ENCODE measurements at places on chromosomes 6 and 20.
A peak's percentile ranks its signal among the peaks of the same experiment; 100 is the strongest.

GRCh38 chr6:30690403-30691207, at the start of gene NRM:
Gene NRM (minus strand): TSS chr6:30690984. CDS start chr6:30690974, 10 bp downstream.
- DNase-seq, result peak; percentile 77

- peak; percentile 87 for DNase-seq
These were observed 70.2 kb downstream of the HFE start for GRCh38 chr6:26157251-26158075.

GRCh38 chr6:36118550-36119107, 11.7 kb upstream of the MAPK13 start:
- peak; percentile 50 for DNase-seq

- no peak for DNase-seq
These were observed 147.5 kb downstream of the MYO6 start for GRCh38 chr6:75896526-75896925.

- peak; percentile 34 for DNase-seq
These were observed 26.7 kb downstream of the MDN1 start for GRCh38 chr6:89792881-89793280.

GRCh38 chr6:34249469-34250261, 859 bp upstream of the SMIM29 start:
- DNase-seq, result no peak

GRCh38 chr6:155223646-155224451, 40.0 kb upstream of the CLDN20 start:
- DNase-seq, result peak; percentile 93

- no peak for DNase-seq
These were observed 47.6 kb downstream of the GRM4 start for GRCh38 chr6:34098045-34098936.

DNA sequence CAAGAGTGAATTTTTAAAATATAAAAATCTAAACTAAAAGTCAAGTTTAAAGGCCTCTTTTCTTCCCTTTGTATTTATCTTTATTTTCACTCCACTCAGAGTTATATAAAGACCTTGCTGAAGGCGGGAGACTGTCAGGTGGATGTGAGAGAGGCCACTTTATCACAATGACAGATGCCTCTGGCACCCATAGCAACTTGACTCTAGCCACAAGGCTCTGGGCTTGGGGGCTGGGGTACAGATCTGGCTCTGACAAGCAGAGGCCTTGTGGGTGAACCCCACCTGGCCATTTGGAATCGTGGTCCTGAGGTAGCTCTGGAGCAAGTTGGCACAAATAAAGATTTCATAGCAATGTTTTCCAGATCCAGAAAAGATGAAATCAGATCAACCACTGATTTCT, 417.2 kb downstream of the RFPL4B start:
- DNase-seq, result no peak

DNA sequence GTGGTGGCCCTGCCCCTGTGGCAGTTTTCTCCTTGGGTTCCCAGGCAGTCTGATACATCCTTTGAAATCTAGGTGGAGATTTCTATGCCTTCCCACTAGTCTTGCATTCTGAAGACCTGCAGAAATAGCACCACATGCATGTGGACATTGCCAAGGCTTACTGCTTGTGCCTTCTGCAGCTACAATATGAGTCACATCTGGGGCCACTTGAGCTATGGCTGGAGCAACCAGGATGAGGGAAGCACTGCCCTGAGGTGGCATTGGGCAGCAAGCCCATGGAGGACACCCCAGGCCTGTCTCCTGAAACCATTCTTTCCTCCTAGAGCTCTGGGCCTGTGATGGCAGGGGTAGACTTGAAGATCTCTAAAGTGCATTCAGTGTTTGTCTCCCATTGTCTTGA, 15.7 kb upstream of the HLA-DQB2 start:
- no peak for DNase-seq

- DNase-seq, result no peak
These were observed 66.8 kb downstream of the LMBRD1 start for GRCh38 chr6:69729870-69730449.

- no peak for DNase-seq
These were observed 60.3 kb upstream of the C20orf144 start for GRCh38 chr20:33601861-33602260.

GRCh38 chr20:38607351-38607750, 5.7 kb downstream of the ARHGAP40 start:
- no peak for DNase-seq

DNA sequence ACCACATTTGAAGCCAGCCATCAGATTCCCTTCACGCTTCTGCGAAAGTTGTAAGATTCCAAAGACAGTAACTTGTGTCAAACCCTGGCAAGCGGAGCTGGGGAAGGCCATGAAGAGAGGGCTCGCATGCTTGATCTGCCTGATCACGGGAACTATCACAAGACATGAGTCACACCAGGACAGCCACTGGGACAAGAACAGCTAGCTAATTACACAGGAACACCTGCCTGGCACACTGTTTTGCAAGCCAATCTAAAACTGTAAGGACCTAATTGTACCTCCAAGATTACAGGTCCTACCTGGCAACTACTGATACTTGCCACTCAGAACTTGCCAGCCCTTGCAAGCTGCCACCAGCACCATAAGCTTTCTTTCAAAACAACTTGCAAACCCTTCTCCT, 289.3 kb downstream of the KIF16B start:
- no peak for DNase-seq

GRCh38 chr6:65399355-65400084, 307.5 kb downstream of the EYS start:
- DNase-seq, result no peak

- DNase-seq, result no peak
These were observed 37.6 kb upstream of the BLCAP start for GRCh38 chr20:37565134-37565811.

- no peak for DNase-seq
These were observed 478.6 kb upstream of the JARID2 start for GRCh38 chr6:14767226-14767625.

DNA sequence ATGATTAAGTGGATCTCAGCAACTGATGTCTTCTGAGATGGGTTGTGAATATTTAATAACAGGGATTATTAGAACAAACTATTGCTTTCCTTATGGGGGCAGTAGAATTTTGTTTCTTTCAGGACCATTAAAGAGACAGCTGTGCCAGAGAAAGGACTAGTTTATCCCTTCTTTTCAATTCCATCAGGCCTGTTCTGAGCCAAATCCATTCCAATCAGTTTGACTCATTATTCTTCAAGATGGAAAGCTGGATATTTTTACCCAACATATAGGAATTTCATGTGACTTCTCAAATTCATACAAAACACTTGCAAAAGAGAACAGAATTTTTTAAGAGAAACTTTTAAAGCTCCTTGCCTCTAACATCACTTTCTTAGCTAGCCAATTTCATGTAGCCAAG, 722.0 kb upstream of the FLRT3 start:
- no peak for DNase-seq

GRCh38 chr6:92701425-92702096, 717.8 kb downstream of the EPHA7 start:
- no peak for DNase-seq

DNA sequence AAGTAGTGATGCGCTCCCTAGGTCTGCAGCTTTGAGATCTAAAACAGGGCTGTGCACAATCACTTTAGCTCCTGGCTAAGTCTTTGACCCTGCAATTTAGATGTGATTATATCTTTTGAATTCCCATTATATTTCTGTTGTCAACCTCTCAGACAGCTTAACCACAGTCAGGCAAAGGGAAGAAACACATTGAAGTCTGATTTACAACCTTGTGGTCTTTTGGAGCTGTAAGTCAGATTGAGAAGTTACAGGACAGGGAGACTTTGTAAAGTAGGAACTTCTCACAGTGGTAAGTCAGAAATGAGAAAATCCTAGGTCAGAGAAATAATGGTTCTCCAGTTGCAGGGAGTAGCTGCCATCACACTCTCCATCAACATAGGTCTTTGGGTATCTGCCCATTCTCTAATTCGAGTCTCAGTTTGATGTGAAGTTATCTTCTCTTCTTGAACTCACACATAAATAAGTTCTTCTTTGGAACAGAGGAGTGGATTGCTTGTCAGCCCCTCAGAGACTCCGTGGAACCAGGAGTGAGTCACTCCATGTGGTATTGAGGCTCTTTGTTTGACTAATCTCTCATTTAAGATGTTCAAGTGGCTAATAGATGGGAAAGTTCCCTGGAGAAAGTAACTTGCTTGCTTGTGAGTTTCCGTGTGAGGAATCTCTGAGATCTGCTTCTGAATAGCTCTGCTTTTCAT, 35.0 kb upstream of the SGK1 start:
- peak; percentile 58 for DNase-seq

DNA sequence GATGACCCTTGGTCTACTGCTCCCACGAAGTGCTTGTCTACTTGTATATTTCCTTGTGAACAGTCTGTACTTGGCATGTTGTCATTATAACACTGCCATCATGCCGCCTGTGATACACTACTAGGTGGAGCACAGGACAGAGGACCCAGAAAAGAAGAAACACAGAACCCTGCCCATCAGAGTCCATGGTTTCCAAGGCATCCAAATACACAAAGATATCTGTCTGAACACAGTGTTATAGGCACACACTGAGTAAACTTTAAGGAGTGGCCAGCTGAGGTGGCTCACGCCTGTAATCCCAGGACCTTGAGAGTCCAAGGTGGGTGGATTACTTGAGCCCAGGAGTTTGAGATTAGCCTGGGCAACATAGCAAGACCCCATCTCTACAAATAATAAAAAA, 110.5 kb upstream of the SLC2A12 start:
- no peak for DNase-seq

- DNase-seq, result peak; percentile 64
These were observed 63.2 kb downstream of the NOL4L start for GRCh38 chr20:32521780-32522525.

DNA sequence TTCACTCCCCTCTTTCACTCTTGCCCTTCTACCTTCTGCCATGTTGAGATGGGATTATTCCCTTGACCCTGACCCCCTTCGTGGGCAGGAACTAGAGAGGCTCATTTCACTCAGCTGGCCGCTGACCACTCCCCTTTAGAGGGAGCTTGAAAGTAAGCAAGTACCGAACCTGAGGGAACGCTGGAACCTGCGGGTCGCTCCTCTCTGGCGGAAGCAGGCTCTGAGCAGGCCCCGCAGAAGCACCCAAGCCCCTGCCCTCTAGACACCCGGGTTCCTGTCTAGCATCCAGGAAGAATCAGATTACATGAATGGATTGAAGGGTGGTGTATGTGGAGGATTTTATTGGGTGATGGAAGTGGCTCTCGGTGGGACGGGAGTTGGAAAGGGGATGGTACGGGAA, 11.9 kb upstream of the MYCT1 start:
- no peak for DNase-seq

DNA sequence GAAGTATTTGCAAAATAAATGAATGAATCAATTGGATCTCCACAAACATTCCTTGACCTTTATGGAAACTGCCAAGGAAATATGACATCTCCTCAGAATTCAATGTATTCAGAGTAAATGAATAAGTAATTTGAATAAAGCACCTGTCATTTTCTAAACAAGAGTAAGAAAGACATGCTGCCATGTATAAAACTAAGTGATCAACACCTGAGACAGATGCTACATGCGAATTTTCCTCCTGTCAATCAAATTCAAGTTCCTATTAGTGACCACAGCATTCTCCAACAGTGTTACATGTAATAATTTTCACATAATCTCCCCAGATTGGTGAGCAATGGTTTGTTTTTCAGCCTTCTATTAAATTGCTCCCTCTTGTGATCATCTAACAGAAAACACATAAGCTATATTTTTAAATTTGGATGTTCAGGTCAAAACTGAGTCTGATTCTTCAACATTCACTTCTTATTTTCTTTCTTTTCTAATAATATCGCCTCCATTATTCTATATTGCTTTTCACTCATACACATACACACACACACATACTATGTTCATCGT, 163.2 kb upstream of the RNF217 start:
- no peak for DNase-seq

GRCh38 chr6:93389192-93389591, 30.2 kb downstream of the EPHA7 start:
- no peak for DNase-seq

DNA sequence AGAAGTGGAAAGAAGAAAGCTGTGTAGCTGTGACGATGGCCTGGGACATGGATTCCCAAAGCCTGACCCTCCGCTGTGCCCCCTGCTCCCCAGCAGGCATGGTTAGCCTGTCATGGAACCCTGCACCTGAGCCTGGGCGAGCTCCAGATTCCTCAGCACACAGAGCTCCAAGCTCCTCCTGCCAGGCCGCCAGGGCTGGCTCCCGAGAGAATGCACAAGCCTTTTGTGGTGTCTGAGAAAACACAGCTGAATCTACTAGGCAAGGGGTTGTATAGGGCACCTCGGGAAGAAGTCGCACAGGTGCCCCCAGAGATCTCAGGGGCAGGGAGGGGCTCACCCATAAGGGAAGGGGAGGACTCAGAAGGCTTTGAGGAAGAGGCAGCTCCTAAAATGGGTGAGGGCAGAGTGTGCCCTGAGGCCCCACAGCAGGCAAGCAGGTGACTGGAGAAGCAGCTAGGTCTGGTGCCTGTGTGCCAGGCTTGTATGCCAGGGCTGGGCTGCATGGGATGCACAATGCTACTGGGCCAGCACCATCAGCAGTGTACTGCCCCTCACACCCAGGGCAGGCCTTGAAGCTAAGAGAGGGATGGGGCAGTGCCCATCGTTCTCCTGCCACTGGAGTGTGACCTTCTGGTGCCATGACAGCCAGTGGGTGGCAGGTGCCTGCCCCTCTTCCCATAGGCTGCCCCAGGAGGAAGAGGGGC, 64.3 kb upstream of the CD93 start:
- DNase-seq, result no peak

GRCh38 chr6:134949927-134950326, at the start of gene ALDH8A1:
Gene ALDH8A1 (minus strand): TSS chr6:134950101. CDS start chr6:134950053, 48 bp downstream.
- no peak for DNase-seq

GRCh38 chr6:81767163-81767891, 14.8 kb upstream of the TENT5A start:
- DNase-seq, result no peak

Data from activated CD4-positive, alpha-beta T cell treated with anti-CD3 and anti-CD28 coated beads, Interleukin-2, Interleukin-4, amounts not matched to agents 100 ng/mL and 50 ng/mL, durations not matched to agents 16 hours and 8 hours (primary cell).